ENCODE measurements at places on chromosomes 6 and 20.

DNA sequence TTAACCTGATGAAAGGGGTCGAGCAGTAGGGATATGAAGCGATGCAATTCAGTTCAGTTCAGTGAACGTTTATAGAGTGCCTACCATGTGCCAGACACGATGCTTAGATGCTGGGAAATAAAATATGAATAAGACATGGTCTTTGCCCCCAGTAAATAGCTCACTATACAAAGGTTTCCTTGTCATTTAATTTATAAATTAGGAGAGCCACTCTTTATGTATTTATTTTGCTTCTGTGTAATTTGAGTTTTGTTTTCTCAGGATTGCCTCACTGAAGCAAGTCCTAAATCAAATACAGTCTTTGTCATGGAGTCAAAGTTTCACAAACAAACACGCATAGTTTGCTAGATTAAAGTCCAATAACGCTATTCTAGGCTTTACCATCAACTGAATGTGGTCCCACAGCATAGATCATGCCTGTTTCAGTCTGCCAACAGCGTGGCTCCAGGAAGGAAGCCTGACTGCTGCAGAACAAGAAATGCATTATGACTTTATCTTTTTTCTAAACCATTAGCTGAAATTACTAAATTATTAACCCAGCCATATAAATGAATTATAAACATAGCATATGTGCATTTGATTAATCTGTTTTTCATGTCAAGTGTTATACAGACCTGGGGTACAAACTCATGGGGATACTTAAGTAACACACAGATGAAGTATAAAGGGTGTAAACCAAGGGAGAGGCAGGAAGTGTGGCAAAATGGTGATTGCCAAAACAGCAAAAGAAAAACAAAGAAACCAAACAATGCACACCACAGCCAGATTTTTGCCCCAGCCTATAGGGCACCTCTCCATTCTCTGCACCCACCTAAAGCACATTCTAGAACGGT lies 29.8 kb upstream of the CCN2 start:
- DNase-seq: no peak

DNA sequence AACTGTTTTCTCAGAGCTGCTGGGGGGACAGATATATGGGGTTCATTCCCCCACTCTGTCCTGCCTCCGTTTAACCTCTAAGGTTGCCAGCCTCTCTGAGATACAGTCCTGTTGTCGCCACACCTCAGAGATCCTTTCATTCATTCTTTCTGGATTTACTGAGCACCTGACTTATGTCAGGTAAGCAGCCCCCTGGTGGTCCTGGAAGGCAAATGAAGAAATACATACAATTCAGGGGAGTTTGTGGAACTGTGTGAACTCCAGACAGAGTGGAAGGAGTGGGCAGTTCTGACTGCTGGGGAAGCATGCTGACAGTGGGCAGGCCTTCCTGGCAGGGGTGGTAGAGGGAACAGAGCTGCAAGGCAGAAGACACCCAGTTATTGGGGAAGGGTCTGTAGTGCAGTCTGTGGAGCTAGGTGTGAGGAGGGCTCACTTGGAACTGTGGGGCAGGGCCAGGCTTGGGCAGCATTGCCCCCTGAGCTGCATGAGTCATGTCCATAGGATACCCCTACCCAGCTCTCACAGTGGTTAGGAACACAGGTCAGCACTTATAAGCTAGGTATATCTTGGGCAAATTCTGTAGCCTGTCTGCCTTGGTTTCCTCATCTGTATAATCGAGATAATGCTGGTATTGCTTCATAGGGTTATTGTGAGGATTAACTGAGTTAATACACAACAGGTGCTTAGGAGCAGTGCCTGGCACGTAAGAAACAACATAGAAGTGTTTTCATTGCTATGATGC lies 12.8 kb upstream of the SGK2 start:
- no peak for DNase-seq

DNA sequence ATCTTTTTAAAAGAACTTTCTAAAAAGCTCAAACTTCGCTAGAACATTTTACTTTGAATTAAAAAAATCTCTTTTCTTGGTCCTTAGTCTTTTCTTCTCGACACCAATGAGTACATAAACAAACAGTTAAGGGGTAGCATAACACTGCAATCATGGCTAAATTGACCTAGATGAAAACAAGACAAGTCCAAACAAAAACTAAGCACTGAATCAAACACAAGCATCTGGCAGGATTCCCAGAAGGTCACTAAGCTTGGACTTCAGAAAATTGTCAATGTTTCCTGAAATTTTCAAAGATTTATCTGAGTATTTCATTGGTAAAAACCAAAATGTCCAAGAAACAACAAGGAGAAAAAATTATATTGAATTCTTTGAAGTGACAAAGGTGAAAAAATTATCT lies 5.0 kb downstream of the COL21A1 start:
- no peak for DNase-seq

DNA sequence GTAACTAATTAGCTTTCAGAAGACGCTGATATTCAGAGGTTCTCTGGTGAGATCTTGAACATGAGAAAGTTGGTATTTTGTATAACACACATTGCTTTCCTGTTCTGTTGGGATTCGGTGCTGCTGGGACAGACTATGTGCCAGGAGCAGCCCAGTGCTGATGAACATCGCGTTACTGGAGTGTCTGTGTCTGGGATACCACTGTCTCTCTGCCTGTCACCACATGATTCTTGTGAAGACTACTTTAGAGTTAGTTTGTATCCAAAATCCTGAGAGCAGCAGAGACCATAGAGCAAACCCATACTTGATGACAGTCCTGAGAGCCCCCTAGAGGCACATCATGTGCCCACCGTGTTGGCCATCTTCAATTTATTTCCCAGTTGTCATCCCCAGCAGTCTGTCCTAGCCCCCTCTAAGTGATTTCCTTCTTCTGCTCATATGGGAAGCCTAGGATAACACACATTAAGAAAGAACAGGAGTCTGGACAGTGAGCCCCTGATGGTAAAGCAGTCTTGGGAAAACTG lies 41.8 kb upstream of the TINAG start:
- no peak for DNase-seq

GRCh38 chr6:156510242-156510641 lies 266.9 kb upstream of the ARID1B start:
- no peak for DNase-seq

- no peak for DNase-seq
Observed at GRCh38 chr20:36154700-36155628, at the start of gene EPB41L1. EPB41L1 (plus strand) TSS chr20:36154740; CDS start chr20:36173778, 19,038 bp downstream.

DNA sequence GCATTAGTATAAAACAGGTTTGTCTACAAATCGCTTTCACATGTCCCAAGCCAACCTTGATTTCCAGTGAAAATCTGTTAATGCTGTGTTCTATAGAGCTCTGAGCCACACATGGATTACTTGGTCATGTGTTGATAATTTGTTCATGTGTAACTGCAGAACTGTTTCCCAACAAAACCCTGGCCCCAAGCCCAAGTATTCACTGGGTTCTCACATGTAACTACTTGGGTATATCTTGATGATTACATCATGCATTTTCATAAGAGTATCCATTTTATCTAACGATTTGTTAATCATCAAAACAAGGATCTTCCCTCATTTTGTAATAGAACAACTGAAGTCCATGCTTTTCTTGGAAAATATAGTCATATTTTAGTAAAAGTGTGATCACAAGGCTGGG lies 657.6 kb downstream of the PRKN start:
- no peak for DNase-seq

DNA sequence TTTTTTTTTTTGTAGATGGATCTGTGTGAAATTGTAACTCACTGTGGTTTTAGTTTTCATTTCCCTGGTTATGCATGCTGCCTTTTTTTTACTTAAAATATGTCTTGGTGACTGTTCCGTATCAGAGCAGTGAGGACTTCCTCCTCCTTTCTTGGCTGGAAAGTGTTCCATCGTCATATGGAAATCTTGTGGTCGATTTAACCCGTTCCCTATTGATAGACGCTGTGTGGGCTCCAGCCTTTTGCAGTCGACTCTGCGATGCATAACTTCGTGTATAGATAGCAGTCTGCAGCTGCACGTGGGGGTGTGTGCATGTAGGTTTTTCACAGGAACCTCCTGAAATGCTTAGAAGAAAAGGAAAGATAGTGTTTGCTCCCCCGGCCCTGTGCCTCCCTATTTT lies 28.1 kb upstream of the PNPLA1 start:
- DNase-seq: peak; percentile 67

- no peak for DNase-seq
Observed at GRCh38 chr6:163782436-163783003, 368.0 kb downstream of the QKI start.

GRCh38 chr6:108277295-108277694 lies 16.5 kb upstream of the SNX3 start:
- no peak for DNase-seq

GRCh38 chr6:144150710-144151657 lies 667 bp downstream of the STX11 start:
- peak; percentile 63 for DNase-seq

GRCh38 chr6:129643176-129643575 lies 66.8 kb downstream of the ARHGAP18 start:
- DNase-seq: no peak

GRCh38 chr6:105726902-105727655 lies 324.2 kb upstream of the PREP start:
- no peak for DNase-seq

- no peak for DNase-seq
Observed at GRCh38 chr6:157139054-157139708, 184.1 kb downstream of the TMEM242 start.

GRCh38 chr20:44646023-44646640 lies 5.4 kb downstream of the ADA start:
- DNase-seq: no peak

GRCh38 chr6:42332916-42333315 lies 115.3 kb upstream of the MRPS10 start:
- no peak for DNase-seq

DNA sequence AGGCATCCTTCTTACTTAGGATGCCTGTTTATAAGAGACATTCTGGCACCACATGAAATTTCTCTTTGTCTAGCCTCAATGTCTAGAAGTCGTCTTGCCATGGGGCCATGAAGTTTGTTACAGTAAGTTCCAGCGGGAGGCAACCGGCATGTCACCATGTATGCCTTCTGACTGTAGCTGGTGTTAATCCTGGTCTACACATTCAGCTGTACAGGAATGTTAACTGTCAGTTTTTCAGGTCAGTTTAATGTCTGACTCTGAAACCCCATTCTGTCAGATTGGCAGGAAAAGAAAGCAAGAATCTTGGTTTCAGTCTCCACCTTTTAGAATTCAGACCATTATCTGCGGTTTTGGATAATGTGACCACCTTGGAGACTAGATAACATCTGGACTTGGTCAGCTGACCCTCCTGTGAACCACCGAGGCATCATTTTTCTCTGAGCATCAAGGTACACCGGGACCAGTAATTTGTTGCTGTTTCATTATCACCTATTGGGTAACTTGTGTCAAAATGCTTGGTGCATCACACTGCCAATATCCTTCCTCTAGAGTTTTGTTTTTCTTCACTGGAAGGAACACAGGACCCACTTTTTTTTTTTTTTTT lies 228.7 kb downstream of the DOK5 start:
- no peak for DNase-seq

- DNase-seq: peak; percentile 54
Observed at GRCh38 chr6:151240036-151240685, 394 bp downstream of the AKAP12 start.

DNA sequence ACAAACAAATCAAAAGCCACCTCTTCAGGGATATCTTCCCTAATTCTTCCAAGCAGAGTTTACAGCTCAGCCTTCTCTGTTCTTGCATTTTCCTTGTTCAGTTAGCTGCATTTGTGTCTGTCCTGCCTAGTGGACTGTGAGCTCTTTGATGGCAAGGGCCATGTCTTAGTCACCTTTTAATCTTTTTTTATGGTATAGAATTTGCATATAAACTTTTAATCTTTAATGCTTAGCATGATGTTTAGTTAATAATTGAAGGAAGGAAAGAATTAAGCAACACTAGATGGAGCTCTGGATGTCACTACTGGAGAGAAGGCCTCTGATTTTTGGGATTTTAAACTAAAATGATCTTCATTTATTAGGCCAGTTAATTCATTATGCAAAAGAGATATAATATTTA lies 12.1 kb downstream of the PPP2R5D start:
- no peak for DNase-seq

GRCh38 chr6:10300071-10300470 lies 114.8 kb downstream of the TFAP2A start:
- DNase-seq: no peak

GRCh38 chr6:129623008-129623732 lies 86.8 kb downstream of the ARHGAP18 start:
- DNase-seq: no peak

DNA sequence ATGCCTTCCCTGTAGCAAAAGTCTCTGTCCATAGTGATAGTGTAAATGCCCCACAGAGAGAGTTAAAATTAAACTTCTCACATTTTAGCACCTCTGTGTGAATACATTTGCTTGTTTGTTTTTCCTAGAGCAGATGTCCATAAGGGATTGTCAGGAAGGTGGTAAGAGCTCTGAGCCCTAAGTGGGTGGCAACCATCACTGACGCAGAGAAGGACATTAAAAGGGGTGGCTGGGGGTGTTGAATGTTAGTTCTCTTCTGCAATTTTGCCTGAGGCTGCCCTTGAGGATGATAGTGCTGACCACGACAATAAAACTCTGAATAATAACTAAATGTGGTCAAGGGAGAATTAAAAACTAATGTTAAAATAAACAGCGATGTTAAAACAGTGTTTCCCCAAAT lies 174.3 kb upstream of the ID4 start:
- no peak for DNase-seq

DNA sequence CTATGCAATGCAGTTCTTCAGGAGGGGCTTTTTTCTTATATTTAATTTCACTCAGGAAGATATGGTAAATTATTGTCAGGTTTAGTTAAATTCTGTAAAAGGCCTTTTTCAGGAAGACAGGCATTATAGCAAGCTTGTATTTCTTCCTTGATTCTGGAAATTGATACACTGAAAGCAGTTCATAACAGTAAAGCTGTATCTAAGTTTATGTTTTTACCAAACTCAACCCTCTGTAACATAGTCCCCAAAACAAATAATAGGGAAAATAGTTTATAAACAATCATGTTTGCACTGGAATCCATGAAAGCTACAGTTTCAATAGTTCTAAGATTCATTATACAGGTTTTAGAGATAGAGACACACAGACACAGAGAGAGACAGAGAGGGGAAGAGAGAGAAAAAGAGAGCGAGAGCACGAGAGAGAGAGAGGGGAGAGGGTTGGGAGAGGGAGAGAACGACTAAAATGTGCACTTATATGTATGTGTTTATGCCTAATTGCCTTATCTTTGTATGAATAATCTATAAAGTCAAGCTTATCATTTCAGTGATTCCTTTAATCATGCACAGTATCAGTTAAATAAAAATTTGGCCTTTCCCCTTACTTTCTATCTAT lies 454.4 kb downstream of the RFPL4B start:
- DNase-seq: no peak

Measured in hematopoietic multipotent progenitor cell treated with erythropoietin and hydrocortisone succinate and interleukin-3 and kit ligand, for 8 days (in vitro differentiated cells).